ENCODE measurements at places on chromosomes 5 and 9.

- peak; percentile 78 for DNase-seq
Observed at GRCh38 chr9:131739959-131740648, at the start of gene RAPGEF1. RAPGEF1 (minus strand) TSS chr9:131740076; CDS start chr9:131739830, 246 bp downstream.

GRCh38 chr9:8392866-8393265, 593.3 kb upstream of the DMAC1 start:
- DNase-seq: no peak

DNA sequence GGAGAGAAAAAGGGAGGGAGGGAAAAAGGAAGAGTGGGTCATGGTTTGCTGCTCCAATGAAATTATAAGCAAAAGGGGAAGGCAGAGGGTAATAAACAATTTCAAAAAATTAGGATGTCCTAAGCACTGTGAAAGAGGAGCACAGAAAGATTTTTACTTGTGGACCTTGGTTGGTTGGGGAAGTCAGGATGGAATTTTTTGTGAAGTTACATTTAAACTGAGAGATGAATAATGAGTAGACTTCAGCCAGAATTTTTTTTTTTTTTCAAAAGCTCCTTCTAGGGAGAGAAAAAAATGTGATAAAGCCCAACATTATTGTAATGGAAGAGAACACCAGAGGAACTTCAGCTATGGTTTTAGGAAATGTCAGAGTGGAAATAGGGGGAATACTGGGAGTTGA, 515.9 kb upstream of the PAPPA start:
- no peak for DNase-seq

DNA sequence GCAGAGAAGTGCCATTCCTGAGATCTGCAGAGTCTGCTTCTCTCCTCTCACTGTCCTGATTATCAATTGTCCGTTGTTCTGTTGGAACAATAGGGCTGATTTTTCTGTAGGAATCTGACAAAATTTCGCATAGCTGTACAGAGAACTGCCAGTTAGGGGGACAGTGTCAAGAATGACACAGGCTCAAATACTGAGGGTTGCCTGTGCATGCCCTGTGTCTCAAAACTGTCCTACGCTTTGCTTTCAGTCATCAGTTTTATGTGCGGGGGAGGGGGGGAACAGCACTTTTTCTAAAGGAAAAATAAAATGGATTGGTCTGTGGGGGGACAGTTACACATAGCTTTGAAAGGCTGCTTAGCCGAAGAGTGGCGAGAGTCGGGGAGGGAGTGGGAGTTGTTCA, 248.6 kb downstream of the PDZD2 start:
- no peak for DNase-seq

DNA sequence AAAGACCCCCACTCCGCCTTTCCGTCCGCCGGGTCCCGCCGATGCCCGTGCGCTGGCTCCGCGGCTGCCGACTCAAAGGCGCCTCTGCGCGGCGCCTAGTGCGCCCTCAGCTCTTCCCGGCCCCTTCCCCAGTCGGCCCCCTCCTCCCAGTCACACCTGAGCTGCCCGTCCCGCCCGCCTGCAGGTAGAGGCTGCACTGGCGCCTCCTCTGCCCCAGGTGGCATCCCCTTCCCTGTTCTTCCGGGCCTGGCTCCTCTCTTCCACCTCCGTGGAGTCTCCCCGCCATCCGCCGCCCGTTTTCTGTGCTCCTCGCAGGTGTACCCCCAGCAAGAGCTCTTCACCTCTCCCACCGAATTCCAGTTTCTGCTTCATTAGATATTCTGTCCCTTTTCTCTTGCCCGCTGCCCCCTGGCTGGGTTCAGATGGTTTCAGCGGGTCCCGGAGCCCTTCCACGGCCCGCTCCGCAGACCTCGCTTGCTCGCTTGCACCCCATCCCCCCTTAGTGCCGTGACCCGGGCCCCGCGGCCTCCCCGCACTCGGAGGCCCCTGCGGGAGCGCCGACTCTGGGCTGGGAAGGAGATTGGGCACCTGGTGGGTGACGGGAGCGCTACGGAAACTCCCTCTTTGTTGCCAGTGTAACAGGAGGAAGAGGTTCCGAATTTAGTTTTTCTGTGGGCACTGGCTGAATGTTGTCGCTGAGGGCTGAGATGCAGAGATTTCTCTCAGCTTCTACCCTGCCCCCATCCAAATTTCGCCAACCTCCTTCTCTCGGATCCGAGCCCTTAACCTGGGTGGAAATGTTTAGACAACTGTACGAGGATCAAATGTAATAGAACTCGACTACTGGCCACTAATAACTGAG, 809 bp downstream of the SLC44A1 start:
- peak; percentile 75 for DNase-seq

GRCh38 chr5:756865-757345, 27.6 kb downstream of the ZDHHC11B start:
- peak; percentile 75 for DNase-seq

DNA sequence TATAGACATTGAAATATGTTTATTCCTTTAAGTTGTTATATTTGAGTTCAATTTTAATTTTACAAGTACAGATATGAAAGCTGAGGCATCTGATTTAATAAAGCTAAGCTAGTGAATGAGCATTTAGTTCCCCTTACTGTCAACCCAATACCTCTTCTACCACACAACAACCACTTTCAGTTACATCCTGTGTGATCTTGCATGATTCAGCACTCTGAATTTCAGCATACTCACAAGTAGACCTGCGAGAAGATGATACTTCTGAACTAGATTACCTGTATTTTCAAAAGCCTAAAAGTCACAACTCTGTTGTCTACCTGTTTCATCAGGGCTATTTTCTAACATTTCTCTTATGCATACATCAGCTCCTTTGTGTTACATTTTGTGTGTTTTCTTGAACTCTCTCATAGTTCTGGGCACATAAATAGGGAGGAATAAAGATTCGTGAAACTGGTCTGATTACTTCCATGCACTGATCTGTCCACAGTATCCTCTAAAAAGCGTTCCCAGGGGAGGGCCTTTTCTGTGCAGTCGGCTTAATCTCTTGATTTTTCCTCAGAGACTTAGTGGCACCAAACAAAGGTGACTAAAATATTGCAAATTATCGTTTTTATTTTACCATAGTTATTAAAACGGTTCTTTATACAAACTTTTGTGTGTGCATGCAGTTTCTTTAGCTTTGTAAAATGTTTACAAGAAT, 2025.5 kb upstream of the NUDT12 start:
- peak; percentile 17 for DNase-seq
